ENCODE measurements at places on chromosomes 2 and 18. TPM values are rescaled to one million over a fixed set of nuclear protein-coding genes. Genes with fewer than 3 reads are reported as not detected.

The SH3RF3 gene
- 0.39 TPM for total RNA-seq

The KCNJ13 gene
- not detected for total RNA-seq

The TCF23 gene
- not detected for total RNA-seq

GRCh38 chr2:110941226-110941625 lies 179.5 kb upstream of the BCL2L11 start:
- DNase-seq, result no peak

GRCh38 chr2:158458617-158458920 lies 1.8 kb downstream of the PKP4 start:
- no peak for DNase-seq

GRCh38 chr18:63831080-63831788 lies 56.0 kb downstream of the SERPINB7 start:
- no peak for DNase-seq

DNA sequence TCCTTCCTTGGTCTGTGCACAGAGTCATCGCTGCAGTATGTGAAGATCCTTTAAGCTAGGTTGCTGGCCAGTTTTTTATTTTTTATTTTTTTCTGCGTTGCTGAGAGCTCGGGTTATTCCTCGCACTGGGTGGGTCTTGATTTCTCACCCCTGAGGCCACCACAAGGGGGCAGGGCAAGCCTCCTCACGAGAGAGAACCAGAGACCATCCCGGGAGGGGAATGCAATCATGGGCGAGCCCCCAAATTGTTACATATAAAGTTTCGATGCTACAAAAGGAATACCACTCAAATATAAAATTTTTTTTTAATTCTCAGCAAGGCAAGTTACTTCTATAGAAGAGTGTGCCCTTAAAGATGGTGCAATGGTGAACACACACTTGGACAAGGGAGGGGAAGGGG lies 24.9 kb downstream of the HTR2B start:
- no peak for DNase-seq

GRCh38 chr2:134479696-134480330 lies 225.9 kb downstream of the MGAT5 start:
- DNase-seq, result no peak

- no peak for DNase-seq
Observed at GRCh38 chr18:58894930-58895329, 30.3 kb downstream of the ZNF532 start.

All from activated T-helper 1 cell treated with anti-CD3 and anti-CD28 coated beads, Interleukin-12 subunit alpha, Interleukin-12 subunit beta, Interleukin-2, Interleukin-4 antibody, amounts not matched to agents 30 ng/mL and 10 ng/mL and 1 ng/mL, durations not matched to agents 14 hours and 24 hours and 36 hours (primary cell).